ENCODE measurements at places on chromosomes 5 and 9. TPM values are rescaled to one million over a fixed set of nuclear protein-coding genes. Genes with fewer than 3 reads are reported as not detected.

The TAF11L5 gene
- not detected for total RNA-seq

- no peak for DNase-seq
Measured at GRCh38 chr5:132313961-132314432, 19.8 kb downstream of the SLC22A4 start.

The SLC1A1 gene
- total RNA-seq: 11.8 TPM

The ZNF658 gene
- 2.6 TPM for total RNA-seq

The SPINK6 gene
- not detected for total RNA-seq

The NUTM2F gene
- total RNA-seq: not detected

The CCNI2 gene
- total RNA-seq: 0.09 TPM

DNA sequence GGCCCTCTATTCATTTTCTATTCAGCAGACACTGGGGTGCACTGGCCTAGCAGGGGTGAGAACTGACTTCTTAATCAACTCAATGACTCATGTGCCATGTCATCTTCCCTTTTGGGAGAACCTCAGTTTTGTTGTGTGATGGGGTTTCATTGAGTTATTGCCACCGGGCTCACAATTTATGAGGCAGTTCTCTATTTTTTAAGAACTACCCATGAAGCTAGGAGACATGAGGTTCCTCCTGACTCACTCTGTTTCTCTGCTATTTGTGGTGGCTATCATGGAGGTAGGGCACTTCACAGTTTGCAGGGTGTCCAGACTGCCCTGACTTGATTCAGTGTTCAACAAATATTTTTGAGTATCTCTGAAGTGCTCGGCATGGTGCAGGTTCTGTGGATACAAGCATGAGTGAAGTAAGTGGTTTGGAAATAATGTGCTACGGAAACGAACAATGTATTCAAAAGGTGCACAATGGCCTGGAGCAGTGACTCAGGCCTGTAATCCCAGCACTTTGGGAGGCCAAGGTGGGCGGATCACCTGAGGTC, 39.3 kb downstream of the SPARC start:
- DNase-seq: peak; percentile 33

DNA sequence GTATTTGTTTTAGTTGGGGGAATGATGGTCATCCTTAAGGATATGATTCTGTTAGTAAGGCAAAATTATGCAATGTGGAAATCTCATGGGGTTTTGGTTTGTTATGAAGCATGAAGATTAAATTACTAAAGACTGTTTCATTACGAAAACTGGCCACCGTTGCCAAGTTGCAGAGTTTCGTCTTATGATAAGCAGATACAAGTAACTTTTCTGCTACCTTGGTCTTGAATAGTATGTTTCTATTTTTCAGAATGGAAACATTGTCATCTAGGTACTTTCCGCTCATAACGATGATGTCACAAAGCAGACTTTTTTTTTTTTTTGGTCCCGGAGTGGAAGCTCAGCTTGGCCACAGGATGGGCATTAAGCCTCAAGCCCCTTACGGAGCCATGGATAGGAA, 4.2 kb downstream of the CCNI2 start:
- DNase-seq: no peak

- no peak for DNase-seq
Measured at GRCh38 chr5:122690266-122690665, 84.6 kb upstream of the SNX2 start.

DNA sequence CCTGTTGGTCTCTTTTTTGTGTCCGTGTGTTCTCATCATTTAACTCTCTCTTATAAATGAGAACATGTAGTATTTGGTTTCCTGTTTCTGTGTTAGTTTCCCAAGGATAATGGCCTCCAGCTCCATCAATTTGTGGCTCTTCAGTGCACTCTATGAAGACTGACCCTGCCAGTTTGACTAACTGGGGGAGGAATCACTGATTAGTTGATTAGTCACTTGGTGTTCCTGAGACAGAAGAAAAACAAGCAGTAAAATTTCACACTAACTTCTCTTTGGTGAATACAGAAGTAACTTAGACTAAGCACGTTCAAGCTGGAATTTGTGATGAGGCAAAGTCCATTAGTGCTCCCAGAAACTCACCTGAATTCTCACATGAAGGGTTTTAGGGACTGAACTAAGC, 495.8 kb upstream of the RORB start:
- peak; percentile 37 for DNase-seq

The NEUROG1 gene
- not detected for total RNA-seq

GRCh38 chr5:36373527-36374086, 71.9 kb upstream of the RANBP3L start:
- DNase-seq: peak; percentile 84

DNA sequence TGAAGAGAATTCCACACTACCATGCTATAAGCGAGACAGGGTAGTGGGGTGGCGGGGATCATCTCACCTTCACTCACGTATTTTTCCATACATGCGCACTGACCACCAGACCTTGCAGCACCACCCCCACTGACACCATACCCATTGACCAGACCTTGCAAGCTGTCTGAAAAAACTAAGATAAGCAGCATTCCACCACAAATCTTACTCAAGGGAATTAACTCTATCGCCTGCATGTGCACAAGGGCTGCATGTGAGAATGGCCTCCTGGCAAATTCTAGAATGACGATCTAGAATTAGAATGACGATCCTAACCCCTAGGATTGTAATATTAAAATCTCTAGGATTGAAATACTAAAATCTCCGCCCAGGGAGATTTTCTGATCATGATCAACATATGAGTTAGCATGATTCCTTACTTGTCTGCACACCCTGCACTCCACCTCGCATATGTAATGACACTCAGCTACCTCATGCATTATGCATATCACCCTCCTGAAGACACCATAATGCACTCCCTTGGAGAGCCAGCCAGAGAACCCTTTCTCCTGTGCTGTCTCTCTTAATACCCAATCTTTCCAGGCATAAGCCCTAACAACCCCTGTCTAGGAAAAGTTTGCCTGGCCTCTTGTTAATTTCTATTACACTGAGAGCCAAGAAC, 11.7 kb downstream of the SOX30 start:
- no peak for DNase-seq

DNA sequence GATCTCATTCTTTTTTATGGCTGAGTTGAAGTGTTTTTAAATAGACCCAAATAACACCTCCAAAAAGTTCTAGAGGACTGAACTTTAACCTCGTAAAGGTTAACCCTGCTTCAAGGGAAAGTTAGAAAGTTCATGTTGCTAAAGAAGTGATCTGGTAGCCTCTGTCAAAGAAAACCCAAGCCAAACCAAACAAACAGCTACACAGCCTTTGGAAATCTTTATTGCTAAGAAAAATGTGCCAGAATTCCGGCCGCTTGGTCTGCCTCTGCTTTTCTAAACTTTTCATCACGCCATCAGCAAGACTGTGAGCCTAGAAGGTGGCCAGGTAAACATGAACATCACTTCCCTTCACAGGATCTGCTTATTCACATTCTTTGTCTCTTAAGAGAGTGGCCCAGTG, 17.9 kb downstream of the FUBP3 start:
- no peak for DNase-seq

DNA sequence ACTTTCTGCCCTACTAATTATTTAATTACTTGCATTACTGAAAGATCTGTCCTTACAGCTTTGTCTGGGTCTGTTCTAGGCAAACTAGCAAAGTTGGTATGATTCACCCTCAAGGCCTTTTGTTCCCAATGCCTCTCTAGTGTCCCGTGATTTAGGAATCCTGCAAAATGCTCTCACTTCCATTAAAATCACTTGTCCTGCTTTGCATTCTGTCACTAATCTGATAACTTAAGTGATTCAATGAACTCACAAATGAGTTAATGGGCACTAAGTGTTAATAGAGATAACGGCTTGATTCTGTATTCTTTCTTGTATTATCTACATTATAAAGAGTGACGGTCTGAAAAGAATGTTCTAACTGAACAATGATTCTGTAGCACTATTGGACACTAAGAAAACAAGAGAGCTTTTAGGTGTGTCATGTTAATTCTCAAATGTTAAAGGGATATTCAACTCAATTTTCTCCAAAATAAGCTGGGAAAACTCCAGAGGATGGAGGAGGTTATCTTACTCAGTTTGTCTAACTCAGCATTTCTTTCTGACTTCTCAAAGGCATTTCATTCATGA, 697.3 kb downstream of the CETN3 start:
- DNase-seq: no peak

DNA sequence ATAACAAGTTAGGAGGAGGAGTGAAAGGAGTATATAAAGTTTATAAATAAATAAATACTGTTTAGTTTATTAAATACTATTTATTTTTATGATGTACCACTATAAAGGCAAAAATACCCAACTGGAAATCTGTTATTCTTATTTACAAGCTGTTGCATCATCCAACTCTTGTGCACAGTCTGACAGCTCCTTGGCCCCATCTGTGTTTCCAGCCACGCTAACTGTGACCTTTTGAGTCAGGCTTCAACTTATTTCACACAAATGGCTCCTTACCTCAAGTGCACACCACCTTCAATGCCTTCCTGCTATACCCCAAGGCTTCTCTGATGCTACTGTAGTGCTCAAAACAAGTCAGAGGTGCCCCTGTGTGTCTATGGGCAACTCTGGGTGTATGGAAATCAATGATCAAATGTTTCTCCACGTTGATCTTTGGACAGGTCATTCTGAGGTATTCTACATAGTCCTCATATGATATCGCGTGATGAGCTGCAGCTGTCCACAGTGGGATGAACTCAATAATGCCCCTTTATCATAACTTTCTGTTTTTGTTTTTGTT, 303.2 kb upstream of the GRAMD2B start:
- no peak for DNase-seq

DNA sequence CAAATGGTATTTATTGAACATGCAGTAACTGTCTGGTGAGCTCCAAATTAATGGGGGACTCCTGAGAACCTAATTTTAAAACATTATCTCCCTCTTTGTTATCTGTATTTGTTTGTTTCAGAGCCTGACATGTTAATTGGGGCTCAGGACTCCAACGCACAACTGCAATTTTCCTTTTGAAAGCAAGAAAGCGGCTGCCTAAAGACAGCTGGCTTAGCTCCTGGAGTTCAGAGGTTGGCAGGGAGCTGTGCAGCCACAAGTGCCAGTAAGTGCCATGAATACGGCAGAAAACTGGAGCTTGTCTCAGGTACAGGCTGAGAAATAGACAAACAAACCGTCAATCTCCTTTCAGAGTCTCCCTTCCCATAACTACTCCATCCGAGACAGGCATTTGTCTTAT, 80.9 kb downstream of the PPP2R2B start:
- no peak for DNase-seq

- no peak for DNase-seq
Measured at GRCh38 chr9:69574057-69574456, 98.1 kb downstream of the APBA1 start.

Measured in Daoy (cell line).